ENCODE measurements at places on chromosomes 7 and 10.

DNA sequence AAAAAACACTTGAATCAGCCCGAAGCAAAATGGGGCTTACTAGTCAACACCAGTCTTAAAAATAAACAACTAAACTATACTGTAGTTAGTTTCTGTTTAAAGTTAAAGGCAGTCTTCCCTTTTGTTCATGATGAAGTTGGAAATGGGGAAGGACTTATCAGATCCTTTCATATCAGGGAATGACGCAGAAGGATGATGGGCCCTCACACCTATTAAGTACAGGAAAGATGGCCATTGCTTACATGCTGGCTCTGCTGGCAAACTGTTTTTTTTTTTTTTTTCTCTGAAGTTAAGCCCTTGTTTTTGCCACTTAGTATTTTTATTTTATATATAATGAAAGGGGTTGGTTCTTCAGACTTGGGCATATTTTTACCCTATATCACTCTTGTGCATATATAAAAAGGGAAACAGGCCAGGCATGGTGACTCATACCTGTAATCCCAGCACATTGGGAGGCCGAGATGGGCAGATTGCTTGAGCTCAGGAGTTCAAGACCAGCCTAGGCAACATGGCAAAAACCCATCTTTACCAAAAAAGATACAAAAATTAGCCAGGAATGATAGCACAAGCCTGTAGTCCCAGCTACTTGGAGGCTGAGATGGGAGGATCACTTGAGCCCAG lies 16.6 kb upstream of the NRBF2 start:
- DNase-seq = no peak

- no peak for DNase-seq
Observed at GRCh38 chr7:24042028-24042427, 242.0 kb upstream of the NPY start.

GRCh38 chr7:152859781-152860191 lies 100.2 kb downstream of the ACTR3B start:
- DNase-seq = no peak

DNA sequence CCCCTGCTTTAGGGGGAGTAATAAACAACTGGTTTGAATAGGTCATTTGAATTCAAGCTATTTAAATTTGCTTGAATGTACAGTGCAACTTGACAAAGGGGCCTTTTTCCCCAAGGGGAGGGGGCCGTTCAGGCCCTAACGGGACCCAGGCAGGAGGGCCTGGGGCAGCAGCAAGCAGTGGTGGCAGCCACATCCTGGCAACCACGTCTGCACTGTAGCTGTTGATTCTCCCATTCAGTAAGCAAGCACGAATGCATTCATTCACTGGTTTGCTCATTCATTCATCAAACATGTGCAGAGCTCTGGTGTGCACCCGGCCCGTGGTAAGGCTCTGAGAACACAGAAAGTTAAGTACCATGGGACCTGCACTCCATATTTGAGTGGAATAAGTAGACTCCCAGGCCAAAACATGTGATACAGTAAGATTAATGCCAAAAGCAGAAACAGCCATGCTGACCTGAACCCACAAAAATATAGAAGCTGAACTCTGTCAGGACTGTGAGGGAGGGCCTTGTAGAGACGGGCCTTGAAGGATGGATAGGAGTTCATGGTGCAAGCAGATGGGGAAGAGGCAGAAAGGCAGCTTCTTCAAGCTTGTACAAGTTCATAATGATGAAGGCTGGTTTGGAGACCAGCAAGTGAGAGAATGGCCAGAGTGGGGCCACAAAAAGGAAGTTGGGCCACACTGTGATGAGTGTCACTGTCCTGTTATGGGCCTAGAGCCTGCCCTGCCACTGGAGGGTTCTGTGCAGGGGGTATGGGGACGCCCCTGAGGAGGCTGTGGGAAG lies 29.3 kb upstream of the C10orf53 start:
- DNase-seq = no peak

DNA sequence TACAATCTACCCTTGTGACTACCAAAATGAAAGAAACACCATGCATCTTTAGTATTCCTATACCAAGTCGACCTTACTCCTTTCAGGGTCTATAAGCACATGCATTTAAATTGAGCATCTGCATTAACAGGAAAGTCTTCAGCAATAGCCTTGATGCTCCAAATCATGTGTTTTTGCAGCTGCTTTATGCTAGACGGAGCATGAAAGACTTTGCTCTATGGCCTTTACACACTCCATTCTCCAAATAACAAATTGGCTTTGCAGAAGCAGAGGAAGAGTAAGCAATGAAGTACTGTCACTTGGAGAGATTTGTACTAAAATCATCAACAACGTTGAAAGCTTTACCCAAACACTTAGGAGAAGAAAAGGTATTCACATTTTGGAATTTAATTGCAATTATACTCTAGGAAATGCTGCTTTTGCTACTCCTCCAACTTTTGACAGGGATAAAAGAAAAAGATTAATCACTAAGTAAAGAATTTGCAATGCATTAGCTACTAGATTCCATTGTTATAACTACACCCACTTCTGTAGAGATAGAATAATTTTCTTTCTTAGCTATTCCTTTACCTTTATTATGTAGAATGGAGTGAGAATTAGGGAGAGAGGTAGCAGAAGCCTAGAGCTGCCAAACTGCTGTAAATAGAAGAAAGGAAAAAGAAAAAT lies 131.8 kb downstream of the SEMA3E start:
- DNase-seq = peak; percentile 19

DNA sequence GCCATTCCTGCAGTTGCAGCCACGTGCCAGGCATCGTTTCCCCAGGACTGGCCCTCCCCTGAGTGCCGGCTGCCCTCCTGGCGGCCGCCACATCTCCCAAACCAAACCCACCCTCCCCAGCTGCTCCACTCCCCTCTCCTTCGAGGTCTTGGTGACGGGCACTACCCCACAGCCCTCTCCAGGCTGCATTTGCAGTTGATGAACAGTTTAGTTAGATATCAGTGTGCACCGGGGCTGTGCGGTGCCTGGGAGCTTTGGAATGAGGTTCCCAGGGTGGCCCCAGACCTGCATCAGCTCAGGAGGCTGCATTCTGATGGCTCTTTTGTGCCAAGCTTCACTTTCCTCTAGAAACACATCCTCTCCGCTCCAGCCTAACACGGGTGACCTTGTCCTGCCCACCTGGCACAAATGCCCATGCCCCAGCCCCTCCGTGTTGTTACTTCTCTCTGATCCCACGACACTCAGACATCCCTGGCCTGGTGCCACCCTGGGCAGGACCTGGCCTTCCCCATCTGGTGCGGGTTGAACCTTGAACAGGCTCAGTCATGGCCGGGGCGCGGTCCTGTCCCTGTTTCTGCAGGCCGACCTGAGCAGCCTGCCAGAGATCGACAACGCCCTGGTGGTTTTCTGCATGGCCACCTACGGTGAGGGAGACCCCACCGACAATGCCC lies 14.5 kb downstream of the TMEM120A start:
- DNase-seq = no peak

DNA sequence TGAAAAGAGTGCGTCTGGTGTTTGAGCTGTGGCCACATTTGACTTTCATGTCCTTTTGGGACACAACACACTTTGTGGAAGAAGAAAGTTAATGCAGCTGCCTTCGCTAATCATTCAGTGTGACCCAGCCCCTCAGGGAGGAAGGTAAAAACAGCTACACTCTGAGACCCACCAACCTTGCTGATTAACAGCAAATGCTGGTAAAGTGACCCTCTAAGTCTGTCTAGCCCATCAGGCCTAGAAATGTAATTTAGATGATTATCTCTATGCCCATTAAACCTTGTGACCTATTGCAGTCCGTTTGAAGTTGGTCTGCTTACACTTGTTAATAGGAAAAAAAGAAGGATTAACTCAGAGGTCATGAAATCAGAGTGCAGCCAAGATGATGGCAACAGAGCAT lies 161.9 kb upstream of the WNT16 start:
- DNase-seq = no peak

- DNase-seq = no peak
Observed at GRCh38 chr10:132670546-132671227, 115.3 kb downstream of the NKX6-2 start.

GRCh38 chr10:110042181-110042580 lies 34.4 kb downstream of the ADD3 start:
- no peak for DNase-seq

GRCh38 chr10:122191936-122192541 lies 79.1 kb upstream of the BTBD16 start:
- no peak for DNase-seq

DNA sequence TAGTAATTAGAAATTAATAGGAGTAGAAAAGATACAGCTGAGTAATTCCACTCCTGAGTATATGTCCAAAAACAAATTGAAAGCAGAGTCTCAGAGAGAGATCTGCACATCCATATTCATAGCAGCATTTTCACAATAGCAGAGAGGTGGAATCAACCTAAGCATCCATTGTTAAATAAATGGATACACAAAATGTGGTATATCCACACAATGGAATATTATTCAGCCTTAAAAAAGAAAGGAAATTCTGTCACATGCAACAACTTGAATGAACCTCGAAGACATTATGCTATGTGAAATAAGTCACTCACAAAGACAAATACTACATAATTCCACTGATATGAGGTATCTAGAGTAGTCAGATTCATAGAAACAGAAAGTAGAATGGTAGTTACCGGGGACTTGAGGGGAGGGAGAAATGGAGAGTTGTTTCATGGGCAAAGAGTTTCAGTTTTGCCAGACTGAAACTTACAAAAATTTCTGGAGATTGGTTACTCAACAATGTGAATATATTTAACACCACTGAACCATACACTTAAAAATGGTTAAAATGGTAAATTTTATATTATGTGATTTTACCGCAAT lies 18.4 kb downstream of the VTI1A start:
- DNase-seq = no peak

DNA sequence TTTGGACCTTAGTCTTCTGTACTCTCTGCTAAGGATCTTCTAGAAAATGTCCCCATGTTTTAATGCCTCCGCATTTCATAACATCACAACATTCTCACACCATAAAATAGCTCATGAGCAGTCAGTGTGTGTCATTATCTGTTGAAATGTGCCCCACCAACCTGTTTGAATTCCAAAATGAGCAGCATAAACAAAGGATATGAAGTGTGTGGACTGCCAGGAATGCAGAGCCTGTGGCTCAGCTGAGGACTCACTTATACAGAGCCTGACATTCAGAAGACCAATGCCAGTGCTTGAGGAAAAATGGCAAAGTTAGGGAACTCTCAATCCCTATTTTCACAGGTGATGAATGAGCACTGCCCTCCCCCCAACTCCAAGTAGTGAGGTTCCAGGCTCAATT lies 621.4 kb downstream of the POM121L12 start:
- DNase-seq = no peak

DNA sequence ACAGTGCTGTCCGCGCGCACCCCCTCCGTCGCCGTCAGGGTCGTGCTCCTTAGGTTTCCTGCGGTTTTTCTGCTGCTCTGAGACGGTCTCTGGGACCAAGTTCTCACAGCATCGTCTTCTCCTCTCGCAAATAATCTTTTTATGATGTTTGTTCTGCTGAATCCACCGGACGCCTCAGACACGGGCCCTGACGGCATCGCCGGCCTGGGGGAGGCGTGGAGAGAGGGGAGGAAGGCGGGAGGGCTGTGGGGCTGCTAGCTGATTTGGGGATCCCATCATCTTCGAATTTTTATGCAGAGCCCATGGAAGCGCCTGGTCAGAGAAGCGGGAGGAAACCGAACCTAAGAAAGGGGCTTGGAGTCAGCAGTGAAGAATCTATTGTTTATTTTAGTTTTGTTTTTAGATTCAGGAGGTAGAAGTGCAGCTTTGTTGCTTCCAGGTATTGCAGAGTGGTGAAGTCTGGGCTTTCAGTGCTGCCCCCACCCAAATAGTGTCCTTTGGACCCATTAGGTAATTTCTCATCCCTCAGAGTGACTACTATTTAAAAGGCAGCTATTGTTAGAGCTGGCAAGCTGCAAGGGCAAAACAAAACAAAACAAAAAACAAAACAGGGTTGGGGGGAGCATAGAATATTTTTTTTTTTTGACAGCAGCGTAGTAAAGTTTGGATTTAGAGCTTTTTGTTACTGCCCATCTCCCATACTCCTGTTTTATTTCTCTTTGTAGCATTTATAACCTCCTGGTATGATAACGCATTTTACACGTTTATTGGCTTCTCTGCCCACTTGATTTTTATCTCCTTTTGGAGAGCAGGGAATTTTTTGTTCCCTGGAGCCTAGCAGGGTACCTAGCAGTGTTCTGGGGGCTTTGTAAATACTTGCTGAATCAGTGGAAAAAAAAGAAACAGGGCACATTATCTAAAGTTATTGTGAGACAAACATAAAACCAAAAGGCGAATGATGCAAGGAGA lies 92.6 kb downstream of the SPAG6 start:
- peak; percentile 39 for DNase-seq

- DNase-seq = no peak
Observed at GRCh38 chr10:70341016-70341415, 41.4 kb downstream of the LRRC20 start.

GRCh38 chr10:103507235-103508191 lies 14.0 kb downstream of the NEURL1 start:
- no peak for DNase-seq

GRCh38 chr7:44615149-44615611 lies 8.8 kb downstream of the OGDH start:
- no peak for DNase-seq

DNA sequence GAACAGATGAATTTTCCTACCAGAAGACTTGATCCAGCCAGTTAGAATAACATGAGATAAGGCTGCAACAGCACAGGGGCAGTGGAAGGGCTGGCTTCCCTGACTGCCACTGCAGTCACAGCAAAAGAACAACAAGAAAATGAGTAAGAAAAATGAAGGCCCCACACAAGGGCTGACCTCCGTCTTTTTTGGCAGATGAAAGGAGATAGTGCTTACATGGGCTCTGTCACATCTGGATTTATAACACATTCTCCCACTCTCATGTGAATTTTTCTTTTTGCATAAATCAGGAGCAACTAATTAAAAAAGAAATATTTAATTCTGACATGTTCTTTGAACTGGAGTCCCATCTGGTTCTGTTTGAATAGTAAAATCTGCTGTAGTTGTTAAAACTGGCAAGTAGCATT lies 99.6 kb downstream of the NRP1 start:
- no peak for DNase-seq

Data from NCI-H1092 treated with DMSO at 0.1 percent for 48 hours (cell line).